ENCODE measurements at places on chromosomes 1 and 21.

DNA sequence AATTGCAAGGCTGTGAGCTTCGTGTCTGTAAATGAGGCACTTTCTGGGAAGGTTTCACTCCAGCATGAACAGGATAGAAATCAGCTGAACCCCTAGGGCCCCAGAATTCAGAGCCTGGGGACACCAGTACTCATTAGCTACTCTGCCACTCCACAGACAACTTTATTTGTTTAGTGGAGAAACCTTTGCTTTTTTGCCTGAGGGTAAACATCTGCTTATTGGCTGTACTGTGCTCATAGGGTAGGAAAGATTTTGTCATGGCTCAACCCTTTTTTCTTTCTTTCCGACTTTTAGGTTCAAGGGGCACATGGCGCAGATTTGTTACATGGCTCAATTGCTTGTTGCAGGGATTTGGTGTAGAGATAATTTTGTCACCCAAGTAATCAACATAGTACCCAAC lies 138.4 kb upstream of the BACE2 start:
- no peak for DNase-seq

- no peak for DNase-seq
Measured at GRCh38 chr1:205672970-205673369, 7.3 kb downstream of the SLC45A3 start.

DNA sequence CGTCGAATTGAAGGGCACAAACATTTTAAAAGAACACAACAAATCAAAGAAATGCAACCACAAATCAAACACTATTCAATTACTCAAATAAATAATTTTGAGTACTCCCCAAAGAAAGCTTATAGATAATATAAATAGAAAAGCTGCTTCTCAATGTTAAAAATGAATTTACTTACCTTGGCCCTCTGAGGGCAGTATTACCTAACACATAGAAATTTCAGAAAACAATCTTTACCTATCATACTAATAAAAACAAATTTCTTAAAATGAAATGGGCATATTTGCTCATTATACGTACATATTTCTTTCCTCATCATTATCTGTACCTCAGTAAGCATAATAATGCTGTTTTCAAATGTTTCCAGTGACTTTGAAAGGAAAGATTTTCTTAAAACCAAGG lies 141.8 kb downstream of the AKT3 start:
- DNase-seq = no peak

GRCh38 chr1:5974631-5975030 lies 17.6 kb downstream of the NPHP4 start:
- no peak for DNase-seq

GRCh38 chr1:101243751-101244150 lies 6.9 kb downstream of the S1PR1 start:
- DNase-seq = no peak

DNA sequence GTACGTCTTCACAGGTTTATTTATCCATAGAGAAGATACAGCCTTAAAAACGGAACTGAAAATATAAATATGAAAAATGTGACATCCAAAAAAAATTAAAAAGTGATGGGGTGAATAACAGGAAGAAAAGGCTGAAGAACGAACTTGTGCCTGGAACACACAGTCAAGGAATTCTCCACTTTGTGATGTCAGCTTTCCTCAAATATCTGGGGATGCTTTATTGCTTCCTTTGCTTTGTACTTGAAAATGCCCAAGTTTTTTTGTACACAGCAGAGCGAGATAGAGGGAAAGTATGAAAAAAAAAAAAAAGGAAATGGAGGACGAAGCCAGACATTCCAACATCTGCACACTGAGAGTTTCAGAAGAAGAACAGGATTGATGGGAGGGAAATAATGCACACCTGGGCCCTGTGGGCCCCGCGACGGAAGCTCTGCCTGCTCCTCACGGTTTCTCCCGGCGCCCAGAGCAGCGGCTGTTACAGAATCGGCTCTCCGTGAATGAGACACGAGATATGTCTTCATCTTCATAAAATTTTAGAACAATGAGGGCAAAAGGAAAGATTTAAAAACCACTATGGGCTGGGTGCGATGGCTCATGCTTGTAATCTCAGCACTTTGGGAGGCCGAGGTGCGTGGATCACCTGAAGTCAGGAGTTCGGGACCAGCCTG lies 10.0 kb upstream of the LRRC3 start:
- no peak for DNase-seq

GRCh38 chr1:29672416-29673227 lies 436.3 kb downstream of the PTPRU start:
- peak; percentile 72 for DNase-seq

GRCh38 chr1:182715531-182715930 lies 31.1 kb upstream of the RGS8 start:
- no peak for DNase-seq

GRCh38 chr1:16302709-16303627 lies 49.3 kb downstream of the FBXO42 start:
- no peak for DNase-seq

GRCh38 chr1:244960904-244961303 lies 96.6 kb upstream of the HNRNPU start:
- DNase-seq = no peak

GRCh38 chr1:156099282-156099681 lies 15.2 kb upstream of the LMNA start:
- no peak for DNase-seq

- DNase-seq = no peak
Measured at GRCh38 chr1:106398391-106398790, 658.1 kb upstream of the PRMT6 start.

DNA sequence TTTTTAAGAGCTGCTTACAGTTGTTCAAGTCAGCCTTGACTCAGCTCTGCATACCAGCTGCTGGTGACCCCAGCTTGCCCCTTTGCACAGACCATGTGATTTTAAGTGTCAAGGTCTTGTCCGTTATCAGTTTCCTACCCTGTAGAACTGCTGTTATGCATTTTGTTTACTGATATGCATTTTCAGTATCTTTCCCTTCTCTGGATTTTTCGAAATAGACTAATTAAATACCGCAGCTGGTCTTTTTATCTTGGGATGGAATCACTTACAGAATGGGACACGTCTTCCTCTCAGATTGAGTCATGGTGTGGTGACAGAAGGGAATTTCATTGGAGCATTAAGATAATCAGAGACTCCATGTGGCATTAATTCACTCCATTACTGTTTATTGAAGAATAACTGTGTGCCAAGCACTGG lies 145.6 kb downstream of the FMN2 start:
- no peak for DNase-seq

- no peak for DNase-seq
Measured at GRCh38 chr1:19376428-19377372, 64.6 kb downstream of the SLC66A1 start.

- DNase-seq = no peak
Measured at GRCh38 chr1:115445090-115445489, 107.0 kb upstream of the NGF start.

- DNase-seq = no peak
Measured at GRCh38 chr1:215375381-215375780, 191.7 kb upstream of the KCTD3 start.

DNA sequence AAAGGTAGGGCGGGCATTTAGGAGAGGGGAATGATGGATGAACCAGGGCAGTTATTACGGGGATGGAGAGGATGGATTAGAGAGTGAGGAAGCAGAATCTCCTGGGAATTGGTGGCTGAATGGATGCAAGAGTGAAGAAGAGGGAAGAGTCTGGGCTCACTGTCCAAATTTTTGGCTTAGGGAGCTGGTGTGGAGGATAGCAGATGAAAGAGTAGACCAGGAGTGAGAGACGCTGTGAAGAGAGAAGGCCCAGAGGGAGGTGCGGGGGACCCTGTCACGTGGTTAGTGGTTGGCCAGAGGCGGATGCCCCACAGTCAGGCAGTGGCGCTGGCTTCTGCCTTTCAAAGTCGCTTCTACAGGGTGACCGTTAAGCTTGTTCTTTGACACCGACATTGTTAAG lies 78.4 kb downstream of the PEX14 start:
- DNase-seq = no peak
